Gastroesophageal sphincter (tissue), 4 donors: ENCODE measurements at places on chromosomes 3 and 15. TPM values are rescaled to one million over a fixed set of nuclear protein-coding genes. Genes with fewer than 3 reads are reported as not detected.

ANP32A gene
- total RNA-seq: 66.9 TPM

GRCh38 chr15:68699881-68700454, 120.7 kb downstream of the ANP32A start:
- ATAC-seq: peak; percentile 32

- ATAC-seq: no peak
These were observed 34.2 kb downstream of the KAT2B start for GRCh38 chr3:20074226-20075063.

CNOT10 gene
- total RNA-seq: 18.7 TPM

DNA sequence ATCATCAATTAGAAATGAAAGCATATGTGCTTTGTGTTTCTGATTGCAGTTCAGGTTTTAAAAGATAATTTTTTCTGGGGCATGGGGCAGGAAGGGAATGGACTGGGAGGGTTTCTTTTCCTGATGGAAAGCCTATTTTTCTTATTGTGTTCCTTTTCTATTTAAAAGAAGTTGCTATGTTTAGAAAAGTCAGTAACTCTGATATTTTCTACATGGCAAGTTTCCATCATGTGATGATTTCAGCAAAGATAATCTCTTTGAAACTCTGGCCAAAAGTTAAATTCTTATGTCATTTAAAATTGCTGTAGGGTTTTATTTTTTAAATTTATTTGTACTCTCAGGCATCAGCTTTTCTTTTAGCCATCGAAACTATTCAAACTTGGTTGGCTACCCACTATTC, 601.2 kb downstream of the FOXP1 start:
- peak; percentile 11 for ATAC-seq

GRCh38 chr15:56534728-56535127, 69.8 kb upstream of the MNS1 start:
- no peak for ATAC-seq

NR2E3 gene
- total RNA-seq: not detected

DNA sequence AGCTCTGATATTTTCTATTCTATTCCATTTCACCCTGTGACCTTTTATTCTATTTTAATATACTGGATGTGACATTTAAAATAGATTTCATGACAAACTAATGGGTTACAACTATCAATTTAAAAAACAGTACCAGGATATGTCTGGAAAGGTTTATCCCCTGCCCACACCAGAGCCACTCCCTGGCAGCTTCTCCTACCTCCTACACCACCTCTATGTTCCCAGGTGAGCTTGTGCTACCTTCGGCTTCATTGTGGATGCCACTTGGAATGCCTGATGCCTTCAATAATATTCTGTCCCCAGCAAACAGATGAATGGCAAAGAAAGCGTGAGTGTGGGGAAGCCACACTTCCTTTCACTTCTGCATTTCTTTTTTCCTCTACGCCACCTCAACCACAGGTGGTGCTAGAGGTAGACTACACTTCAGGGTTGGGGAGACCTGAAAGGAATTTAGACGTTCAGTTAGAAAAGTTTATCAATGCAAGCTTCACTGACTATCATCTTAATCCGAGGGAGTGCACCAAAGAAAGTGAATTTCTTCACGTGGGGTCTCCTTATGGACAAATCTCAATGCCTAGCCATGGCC, 213.0 kb downstream of the SSR3 start:
- ATAC-seq: no peak

DNA sequence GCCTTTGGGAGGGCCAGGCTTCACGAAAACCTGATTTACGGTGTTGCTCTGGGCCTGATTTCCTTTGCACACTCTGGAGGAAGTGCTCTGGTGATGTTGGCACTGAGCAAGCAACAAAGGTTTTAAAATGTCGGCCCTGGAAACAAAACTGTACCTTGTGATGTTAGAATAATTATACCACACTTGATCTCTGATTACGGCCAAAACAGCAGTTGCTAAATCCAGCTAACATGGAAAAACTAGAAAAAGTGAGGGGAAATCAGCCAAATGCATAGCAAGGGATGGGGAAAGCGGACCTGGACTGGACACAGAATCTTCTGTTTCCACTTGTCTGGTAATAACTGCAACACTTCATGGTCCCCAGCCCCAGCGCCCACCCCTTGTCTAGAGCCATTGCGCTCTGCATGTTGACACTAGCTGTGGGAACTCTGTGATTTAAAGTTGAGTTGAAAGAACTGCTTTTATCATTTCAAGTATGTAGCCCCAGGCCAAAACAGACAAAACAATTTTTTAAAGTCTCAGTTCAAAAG, 120.1 kb downstream of the VGLL4 start:
- ATAC-seq: no peak

MOBP gene
- 0.08 TPM for total RNA-seq

RARRES1 gene
- total RNA-seq: 60.8 TPM
